ENCODE measurements at places on chromosomes 16 and 17.

DNA sequence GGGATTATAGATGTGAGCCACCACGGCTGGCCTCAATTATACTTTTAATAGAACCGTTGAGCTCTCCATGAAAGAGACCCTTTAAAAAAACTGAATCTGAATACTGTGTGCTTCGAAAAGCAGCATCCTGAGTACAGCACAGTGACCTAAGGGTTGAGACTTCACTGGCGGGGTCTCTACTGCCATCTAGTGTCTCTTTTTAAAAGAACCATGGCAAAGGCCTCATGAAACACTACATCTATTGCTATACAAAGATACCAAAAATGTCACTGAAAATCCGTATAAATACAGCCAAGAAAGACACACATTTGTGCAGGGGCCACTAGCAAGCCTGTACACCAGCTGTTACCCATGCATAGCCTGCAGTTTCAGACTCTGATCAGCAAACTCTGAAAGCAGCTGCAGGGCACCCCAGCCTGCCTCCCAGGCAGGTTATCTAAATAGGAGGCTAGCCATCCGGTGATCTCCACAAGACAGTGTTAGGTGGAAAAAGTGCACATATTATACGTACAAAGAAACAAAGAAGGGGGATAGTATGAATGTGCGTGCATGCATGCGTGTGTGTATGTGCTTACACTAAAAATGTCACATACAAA lies 35.3 kb downstream of the NPLOC4 start:
- no peak for DNase-seq

DNA sequence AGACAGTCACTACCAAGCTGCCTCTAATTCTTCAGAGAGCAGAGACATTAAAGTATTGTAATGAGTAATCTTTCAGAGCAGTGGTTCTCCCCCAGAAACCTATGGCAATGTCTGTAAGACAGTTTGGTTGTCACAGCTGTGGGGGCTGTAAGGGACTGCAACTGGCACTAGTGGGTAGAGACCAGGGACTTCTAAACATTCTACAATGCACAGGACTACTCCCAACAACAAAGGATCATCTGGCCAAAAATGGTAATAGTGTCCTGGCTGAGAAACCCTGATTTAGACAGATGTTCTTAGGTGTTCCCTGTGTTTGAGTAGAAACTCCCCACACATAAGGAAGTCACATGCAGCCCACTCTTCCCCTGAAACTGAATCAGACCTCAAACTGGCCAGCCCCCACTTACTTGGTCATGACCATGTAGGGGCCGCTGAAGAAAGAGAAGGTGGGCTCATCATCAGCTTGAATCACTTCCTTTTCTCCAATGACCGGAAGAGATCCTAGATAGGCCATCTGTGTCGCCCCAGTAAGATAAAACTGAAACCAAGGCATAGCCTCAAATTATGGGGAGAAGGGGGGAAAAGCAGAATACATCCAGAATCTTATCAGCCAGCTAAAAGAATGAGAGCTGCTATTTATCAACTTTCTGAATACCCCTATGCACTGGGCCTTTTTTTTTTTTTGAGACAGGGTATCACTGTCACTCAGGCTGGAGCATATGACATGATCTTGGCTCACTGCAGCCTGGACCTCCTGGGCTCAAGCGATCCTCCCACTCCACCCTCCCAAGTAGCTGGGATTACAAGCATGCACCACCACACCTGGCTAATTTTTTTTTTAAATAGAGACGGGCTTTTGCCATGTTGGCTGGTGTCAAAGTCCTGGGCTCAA lies 75.8 kb downstream of the TEX14 start:
- DNase-seq, result no peak

DNA sequence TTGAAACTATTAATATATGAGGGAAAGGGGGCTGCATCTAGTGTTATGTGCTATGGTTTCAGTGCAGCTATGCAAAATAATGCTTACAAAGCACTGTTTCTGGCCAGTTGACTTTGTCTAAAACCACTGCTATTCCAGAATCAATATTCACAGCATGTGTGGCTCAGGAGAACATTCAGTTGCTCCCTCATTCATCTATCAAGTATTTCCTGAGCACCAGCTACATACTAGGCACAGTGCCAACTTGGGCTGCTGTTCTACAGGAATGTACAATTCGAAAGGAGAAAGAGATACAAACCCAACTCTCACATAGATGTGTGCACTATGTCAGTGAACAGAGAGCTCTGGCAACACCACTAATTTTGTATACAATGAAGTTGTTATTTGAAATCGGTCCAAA lies 183.0 kb downstream of the PHKB start:
- peak; percentile 58 for DNase-seq

DNA sequence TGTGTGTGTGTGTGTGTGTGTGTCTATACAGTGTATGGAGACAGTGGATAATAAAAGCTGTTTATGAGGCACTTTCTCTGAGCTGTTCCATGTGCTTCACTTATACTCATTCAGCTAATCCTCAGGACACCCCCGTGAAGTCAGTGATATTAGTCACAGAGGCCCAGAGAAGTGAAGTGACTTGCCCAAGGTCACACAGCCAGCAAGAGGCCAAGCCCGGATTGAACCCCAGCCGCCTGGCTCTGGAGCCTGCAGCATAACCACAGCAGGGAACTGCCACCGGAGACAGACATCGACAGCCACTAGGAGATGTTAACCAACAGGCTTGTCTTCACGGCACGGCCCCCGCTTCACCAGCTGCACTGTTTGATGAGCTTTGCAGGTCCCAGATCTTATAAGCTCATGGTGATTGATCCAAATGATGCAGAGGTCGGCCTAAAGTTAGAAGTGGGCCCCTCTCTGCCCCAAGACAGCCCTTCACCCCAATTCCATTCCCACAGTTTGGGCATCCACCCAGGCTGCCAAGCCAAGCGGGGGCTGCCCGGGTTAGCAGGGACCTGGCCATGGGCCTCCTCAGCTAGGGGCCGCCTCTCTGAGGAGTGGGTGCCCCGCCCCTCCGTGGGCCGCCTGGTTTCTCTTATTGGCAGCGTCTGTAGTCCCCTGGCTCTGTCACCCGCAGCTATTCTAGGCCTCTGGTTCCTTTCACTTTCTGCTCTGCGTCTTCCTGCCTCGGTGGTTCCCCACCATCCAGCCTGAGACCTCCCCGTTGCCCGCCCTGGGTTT lies 30.9 kb downstream of the SOCS1 start:
- DNase-seq, result no peak

GRCh38 chr17:68709461-68709860 lies 108.3 kb upstream of the FAM20A start:
- no peak for DNase-seq

- DNase-seq, result no peak
These were observed 13.2 kb downstream of the UTP4 start for GRCh38 chr16:69145658-69146057.

DNA sequence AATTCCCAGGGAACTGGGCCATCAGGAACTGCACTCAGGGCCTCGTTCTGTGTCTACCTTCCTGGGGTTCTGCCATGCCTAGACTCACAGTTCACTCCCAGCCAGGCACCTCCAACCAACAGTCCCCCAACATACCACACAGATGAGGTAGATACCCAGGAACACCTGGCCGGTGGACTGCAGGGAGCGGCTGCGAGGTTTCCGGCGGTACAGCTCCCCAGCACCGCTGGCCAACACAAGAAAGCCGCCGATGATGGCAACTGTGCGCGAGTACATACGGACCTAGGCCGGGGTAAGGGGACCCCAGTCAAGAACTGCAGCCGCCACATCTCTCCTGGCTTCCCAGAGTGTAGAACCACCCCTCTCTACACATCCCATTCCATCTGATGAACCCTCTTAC lies 1.9 kb downstream of the TMEM101 start:
- DNase-seq, result no peak

- DNase-seq, result no peak
These were observed 1.6 kb downstream of the SNAI3 start for GRCh38 chr16:88684569-88685155.

- no peak for DNase-seq
These were observed 16.9 kb downstream of the ITGAX start for GRCh38 chr16:31371619-31372484.

- DNase-seq, result no peak
These were observed 9.4 kb downstream of the C17orf100 start for GRCh38 chr17:6660805-6661463.

GRCh38 chr16:4319454-4320421 lies 3.9 kb downstream of the GLIS2 start:
- no peak for DNase-seq

DNA sequence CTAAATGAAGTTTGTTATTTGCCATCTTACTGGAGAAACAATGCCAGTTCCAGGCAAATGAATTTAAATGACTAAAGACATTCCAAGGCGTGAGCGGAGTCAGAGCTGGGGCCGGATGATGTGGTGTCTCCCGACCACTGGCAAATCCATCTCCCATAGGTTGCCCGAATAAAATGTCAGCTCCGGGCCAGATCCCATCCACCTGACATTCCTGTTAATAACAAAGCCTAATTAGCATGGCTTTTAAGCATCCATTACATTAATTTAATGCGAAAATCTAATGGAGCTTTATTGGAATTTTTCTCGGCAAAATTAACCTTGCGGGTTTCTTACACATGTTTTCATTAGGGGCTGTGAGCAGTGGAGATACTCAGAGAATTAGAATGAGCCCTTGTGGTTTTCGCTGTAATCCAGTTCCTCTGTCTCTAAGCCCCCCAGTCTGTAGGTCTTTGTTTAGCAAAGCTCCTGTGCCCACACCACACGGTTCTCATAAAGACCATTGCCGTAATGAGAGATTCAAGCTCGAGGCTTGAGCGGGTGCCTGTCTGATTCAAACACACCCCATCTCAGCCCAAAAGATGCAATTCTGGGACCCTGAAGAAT lies 123.3 kb downstream of the CCT6B start:
- DNase-seq, result no peak
